ENCODE measurements at places on chromosomes 1 and 21.

DNA sequence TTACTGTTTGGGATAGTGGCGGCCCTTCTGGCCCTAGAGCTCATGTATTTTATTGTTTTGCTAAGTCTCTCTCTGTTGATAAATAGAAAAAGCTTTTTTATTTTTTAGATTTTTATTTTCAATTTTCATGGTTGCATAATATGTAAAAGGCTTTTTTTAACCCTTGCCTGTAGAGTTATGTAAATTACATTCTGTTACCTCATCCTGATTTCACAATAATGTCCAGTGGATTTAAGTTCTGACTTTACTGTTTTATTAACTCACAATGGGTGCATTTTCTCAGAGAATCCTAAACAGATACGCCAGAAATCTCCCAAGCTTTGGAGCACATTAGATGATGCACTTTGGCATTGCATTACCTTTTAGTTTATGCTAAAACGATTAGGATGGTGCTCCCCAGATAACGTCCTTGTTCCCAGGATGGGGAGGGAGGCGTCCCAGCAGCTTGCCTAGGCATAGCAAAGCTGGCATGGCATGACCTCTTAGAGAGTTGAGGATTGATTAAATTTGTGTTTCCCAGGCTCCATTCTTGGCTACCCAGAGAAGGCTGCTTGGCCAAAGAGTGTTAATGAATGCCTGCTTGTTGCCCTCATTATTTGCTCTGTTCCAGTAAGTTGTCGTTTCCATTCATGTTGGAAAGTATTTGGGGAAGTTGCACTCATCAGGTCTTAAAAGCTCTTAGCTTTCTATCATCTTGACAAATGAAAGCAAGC is 17.1 kb downstream of the UTP25 start:
- DNase-seq = no peak

DNA sequence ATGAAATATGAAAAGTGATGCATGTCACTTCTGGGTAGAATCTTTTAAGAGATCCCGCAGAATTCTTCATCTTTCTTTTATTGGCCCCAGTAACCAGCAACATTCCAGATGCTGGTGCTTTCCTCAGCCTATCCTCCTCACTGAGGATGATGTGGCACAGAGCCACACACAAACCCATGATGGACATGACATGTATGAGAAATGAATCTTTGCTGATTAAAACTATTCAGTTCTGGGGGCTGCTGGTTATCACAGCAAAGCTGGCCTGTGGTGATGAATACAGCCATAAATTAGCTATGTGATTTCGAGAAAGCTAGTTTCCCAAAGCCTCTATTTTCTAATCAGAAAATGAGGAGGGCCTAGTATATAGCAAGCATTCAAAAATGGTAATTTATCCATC is 8.3 kb upstream of the ERICH3 start:
- DNase-seq = no peak

GRCh38 chr1:40824591-40825434 is 37.4 kb downstream of the CITED4 start:
- DNase-seq = no peak

- DNase-seq = no peak
These were observed 18.0 kb downstream of the NADK start for GRCh38 chr1:1760345-1760650.

DNA sequence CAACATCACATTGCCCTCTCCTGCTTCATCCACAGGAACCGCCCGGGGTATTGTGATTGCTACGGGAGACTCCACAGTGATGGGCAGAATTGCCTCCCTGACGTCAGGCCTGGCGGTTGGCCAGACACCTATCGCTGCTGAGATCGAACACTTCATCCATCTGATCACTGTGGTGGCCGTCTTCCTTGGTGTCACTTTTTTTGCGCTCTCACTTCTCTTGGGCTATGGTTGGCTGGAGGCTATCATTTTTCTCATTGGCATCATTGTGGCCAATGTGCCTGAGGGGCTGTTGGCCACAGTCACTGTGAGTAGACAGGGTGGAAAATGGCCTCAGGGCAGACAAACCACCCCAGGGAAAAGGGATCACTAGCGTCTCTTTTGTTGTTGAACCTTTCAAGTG is 12.7 kb downstream of the ATP1A4 start:
- DNase-seq = no peak

GRCh38 chr1:188314557-188315137 is 1485.9 kb downstream of the PLA2G4A start:
- no peak for DNase-seq

- peak; percentile 8 for DNase-seq
These were observed 1.9 kb downstream of the EIF4G3 start for GRCh38 chr1:21174654-21175323.

DNA sequence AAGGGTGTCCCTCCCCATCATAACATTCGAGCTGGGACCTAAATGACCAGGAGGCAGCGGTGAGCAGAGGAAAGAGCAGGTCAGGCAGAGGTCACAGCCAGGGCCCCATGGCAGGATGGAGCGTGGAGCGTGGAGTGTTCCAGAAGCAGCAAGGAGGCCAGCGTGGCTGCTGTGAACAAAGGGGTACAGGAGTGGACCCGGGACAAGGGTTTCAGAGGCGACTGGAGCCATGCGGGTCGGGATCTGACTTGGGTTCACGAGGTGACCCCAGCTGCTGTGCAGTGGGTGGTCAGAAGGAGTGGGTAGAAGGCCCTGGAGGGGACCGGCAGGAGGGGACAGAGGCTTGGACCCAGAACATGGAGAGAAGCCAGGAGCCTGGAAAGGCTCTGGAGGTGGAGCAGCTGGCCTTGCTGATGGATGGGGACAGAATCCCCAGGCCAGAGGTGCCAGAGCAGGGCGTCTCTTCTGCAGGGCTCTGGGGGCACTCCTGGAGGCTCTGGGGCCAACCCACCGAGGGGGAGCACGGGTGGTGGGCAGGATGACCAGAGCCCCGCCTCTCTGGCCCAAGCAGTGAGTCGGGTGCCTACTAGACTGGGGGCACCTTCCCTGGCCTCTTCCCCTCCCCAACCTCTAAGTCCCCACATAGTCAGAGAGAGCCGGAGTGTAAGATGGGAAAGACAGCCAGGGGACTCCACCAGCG is 2.3 kb downstream of the CHD5 start:
- no peak for DNase-seq

DNA sequence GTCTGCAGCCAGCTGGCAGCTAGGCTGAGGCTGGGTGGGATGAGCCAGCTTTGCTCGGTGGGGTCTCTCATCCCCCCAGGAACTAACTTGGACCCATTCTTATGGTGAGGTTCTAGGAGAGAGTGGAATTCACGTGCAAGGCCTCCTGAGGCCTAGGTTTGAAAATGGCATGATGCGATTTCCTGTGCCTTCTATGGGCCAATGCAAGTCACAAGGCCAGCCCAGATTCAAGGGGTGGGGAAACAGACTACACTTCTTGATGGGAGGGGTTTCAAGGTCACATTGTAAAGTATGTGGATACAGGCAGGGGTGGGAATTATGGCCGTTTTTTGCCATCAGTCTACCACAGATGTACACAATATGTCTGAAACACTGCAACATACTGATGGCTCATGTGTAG is 48.3 kb downstream of the HTR6 start:
- no peak for DNase-seq

DNA sequence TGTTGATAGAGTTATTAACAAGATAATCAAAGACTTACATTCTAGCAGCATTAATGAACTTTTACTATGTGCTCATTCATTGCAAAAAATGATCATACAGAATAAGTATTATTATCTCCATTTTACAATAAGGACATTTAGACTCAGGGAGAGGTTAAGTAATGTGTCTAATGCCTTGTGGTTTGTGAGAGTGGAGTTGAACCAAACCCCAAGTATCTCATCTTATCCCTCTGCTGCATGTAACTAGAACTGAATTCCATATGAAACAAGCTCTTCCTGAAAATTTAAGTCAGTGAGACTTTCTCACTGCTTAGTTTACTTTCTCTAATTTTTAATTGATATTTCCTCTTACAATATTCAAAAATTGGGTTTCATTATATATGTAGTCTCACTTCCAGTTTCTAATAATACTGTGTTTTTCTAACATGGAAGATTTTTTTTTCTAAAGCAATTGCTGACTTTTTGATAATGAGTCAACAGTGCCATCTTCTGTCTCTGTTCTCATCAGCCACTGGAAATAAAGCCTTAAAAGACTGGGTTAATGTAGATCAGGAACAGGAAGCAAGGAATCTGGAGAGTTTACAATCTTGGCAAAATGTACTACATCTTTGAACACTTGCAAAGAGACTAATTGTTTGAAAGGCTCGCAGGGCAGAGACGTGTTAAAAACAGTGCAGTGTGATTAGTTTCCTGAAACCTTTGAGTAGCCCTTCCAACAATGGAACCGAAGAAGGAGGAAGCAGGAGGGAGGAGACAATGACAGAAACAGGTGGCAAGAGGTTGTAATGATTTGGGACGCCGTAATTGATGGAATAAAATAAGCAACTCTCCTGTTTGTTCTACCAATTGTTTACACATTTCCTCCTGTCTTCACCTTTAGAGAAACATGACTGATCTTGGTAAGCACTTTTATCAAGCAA is 567.6 kb downstream of the MRPL39 start:
- peak; percentile 51 for DNase-seq

GRCh38 chr1:39213511-39214002 is 9.1 kb downstream of the MACF1 start:
- DNase-seq = peak; percentile 9

GRCh38 chr1:202146279-202146678 is 1.7 kb upstream of the ARL8A start:
- no peak for DNase-seq

DNA sequence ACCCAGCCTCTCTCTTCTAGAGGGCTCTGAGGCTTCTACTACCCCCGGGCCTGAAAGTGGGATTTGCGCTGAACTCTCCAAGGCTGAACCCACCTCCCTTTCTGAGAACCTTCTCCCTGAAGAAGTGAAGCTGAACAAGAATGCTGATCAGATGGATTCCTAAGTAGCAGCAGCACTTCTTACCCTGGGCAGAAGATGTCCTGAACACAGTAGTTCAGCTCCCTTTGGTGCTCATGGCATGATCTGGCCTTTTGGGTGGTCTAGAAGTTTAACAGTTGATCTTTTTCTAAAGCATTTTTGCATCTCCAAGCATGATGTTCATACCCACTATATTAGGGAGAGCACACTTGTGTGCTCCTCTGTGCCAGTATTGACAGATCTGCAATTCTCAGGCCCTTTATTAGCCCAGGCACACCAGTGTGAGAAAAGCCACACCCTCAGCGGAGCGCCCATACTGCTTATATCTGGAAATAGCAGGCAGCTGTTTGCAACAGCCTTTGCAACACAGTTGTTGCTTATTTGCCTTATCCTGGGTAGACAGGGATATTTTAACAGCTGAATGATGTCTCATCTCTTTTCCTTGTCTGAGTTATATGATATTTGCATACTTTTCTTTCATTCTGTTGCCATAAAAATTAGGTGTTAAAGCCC is 34.2 kb downstream of the CNN3 start:
- DNase-seq = no peak

- no peak for DNase-seq
These were observed 1415.9 kb downstream of the PLA2G4A start for GRCh38 chr1:188244681-188245080.

DNA sequence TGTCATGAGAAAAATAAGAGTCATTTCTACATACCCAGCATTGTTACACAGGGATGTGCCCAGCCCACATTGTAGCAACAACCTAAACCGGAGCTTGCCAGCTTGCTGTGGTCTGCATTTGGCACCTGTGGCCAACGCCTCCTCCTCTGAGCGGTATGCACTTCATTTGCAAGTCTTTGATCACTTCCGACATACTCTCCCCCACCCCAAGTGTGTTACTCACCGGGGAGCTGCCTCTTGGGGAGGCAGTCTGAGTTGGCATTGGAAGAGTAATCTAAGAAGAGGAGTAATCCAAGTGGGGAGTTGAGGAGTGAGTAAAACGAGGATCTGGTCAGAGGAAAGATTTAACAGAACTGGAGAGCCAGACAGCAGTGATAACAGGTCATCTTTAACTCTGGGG is 3.8 kb downstream of the BCL9 start:
- no peak for DNase-seq

- no peak for DNase-seq
These were observed 50.8 kb upstream of the COL24A1 start for GRCh38 chr1:86207323-86207722.

DNA sequence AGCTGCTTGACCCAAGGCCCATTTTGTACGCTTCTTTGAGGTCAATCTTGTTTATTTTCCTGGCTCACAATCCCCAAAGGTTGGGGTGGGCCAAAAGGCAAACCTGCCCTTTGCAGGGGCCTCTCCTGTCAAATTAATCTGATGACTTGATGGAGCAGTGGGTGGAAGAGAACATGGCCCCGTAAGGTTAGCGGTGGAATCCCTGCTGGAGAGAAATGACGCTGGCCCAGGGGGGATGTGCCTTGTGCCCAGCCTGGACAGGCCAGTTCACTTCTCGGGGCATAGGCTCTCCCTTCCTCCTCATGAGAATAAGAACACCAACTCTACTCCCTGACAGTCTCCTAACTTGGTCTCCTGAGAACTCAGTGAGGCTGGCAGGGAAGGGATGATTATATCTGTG is 40.5 kb downstream of the C1orf198 start:
- no peak for DNase-seq

- no peak for DNase-seq
These were observed 11.0 kb downstream of the LDLRAP1 start for GRCh38 chr1:25554430-25554780.

DNA sequence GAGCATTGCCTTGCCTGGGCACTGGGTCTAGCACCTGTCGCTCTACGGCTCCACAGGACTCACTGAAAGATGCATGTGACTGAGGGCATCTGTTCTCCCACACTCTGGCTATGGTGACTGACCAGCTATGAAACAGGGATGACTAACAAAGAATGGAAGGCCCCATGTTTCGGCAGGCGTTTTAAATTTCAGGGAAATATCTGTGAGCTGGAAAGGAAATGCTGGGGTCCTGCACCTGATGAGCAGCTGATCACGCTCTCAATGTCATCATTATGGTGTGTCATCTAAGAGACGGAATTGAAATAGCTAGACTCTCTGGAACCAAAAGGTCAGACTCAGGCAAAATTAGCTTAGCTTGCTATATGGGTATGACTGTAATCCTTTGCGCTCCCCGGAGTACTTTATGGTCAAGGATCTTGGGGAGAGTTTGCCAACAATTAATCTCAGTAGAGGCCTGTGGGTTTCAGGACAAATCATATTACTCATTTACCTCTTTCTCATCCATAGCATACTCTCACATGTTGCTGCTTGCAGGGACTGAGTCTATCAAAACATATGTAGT is 24.5 kb upstream of the PALMD start:
- DNase-seq = no peak

DNA sequence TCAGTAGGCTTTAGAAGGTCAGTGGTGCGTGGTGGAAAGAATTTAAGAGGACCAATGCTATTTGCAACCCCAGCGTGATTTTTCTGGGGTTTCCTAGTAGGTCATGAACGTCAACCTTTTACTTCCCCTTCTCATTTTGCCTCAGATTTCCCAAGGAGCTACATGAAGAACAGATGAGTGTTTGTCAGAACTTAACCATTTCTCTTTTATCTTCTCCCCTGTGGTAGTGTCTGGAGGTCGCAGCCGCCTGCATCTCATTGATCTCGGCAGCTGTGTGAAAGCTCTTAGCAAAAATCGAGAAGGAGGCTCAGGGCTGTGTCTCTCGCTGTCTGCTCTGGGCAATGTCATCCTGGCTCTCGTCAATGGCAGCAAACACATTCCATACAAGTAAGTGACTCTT is 491.1 kb downstream of the KIF26B start:
- DNase-seq = no peak

GRCh38 chr1:219434285-219434922 is 178.5 kb downstream of the ZC3H11B start:
- DNase-seq = no peak

GRCh38 chr1:181159451-181160140 is 71.1 kb downstream of the IER5 start:
- DNase-seq = no peak
